ENCODE measurements at places on chromosomes 2 and 18.

GRCh38 chr2:27667446-27667845 lies 3.8 kb downstream of the SLC4A1AP start:
- no peak for ATAC-seq

GRCh38 chr2:120352696-120353590 lies 7.0 kb downstream of the INHBB start:
- ATAC-seq: no peak

GRCh38 chr2:76427452-76427851 lies 716.7 kb upstream of the GCFC2 start:
- ATAC-seq: no peak

- no peak for ATAC-seq
Measured at GRCh38 chr2:237859082-237859433, 365 bp upstream of the RAMP1 start.

GRCh38 chr2:167551416-167551815 lies 663.1 kb downstream of the XIRP2 start:
- no peak for ATAC-seq

DNA sequence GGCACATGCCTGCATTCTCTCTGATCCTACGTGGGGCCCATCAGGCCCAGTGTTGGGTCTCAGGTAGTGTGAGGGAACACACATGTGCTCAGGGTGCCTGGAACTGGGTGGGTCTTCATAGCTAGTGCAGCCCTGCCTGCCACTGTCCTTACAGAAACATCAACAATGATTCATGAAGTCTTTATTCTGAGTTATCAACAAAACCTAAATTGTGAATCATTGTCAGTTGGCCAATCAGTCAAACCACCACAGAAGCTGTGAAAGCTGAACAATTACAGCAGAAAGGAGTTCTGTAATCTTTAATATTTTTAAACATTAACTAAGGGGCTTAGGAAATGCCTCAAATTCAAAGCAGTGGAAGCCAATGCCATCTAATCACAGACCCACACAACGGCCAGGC lies 82.8 kb upstream of the ZNF521 start:
- ATAC-seq: peak; percentile 26

- no peak for ATAC-seq
Measured at GRCh38 chr2:12539776-12540562, 176.8 kb upstream of the TRIB2 start.

- ATAC-seq: no peak
Measured at GRCh38 chr18:42758852-42759251, 356.6 kb downstream of the RIT2 start.

GRCh38 chr2:222280795-222281194 lies 18.0 kb downstream of the PAX3 start:
- no peak for ATAC-seq

DNA sequence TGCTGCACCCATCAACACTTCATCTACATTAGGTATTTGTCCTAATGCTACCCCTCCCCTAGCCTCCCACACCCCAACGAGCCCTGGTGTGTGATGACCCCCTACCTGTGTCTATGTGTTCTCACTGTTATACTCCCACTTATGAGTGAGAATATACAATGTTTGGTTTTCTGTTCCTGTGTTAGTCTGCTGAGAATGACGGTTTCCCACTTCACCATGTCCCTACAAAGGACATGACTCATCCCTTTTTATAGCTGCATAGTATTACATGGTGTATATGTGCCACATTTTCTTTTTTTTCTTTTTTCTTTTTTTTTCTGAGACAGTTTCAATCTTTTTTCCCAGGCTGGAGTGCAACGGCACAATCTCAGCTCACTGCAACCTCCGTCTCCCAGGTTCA lies 284.1 kb upstream of the CYP26B1 start:
- ATAC-seq: no peak

DNA sequence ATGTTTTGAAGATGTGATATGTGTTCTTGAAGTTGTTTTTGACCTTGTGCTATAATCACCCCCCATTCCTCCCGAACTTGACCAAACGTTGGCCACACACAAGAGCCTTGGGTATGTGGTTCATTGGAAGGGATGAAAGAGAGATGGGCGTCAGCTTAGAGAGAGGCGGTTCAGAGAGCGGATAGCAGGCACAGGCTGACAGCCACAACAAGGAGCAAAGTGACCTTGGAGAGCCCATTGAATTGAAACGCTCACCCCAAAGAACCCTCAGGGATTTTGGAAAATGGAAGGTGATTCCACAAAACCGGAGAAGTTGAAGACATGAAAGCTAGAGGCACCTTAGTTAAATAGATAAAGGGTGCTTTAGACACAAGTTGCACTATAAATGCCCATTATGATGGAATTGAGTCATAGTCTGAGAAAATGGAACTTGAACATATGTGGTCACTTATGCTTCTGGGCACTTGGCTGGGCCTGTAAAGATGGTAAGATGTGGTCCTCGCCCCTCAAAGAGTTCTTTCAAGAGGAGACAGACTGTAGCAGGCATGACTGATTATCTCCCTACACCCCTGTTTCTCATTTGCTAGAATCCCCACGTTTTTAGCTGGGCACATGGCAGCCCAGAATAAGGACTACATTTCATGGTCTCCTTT lies 188.5 kb upstream of the HAAO start:
- ATAC-seq: no peak

DNA sequence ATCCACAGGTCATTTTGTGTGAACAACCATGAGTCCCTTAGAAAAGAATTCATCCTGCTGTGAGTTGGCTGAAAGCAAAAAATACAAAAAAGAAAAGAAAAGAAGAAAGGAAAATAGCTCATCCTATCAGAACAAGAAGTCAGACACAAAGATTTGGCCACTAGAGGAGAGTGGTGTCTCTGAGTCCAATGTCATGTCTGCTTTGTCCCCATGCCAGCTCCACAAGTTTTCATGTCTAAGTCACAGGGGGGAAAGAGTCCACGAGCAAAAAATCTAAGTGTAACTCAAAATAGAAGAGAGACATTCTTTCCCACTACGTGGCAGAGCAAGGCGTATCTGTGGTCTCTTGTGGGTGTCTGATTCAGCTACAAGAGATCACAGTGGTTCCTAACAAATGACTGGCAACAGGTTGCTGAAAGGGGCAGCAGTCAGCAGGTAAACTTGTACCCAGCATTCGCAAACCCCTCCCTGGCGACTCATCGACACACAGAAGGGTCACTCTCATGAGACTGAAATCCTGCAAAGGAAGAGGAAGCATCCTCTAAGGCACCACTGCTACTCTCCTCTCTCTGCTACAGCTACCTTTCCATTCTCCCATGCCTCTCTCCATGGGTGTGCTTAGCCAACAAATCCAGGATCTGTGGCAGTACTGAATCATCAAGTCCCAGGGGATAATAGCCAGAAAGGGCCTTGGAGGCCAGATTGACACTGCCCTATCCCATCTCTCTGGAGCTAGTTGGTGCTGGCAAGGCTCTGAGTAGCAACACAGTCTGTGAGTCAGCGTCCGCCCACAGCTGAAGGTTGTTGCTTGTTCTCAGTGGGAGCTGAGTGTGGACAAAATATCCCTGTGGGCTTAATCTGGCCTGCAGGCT lies 123.0 kb upstream of the SLC39A10 start:
- peak; percentile 70 for ATAC-seq

DNA sequence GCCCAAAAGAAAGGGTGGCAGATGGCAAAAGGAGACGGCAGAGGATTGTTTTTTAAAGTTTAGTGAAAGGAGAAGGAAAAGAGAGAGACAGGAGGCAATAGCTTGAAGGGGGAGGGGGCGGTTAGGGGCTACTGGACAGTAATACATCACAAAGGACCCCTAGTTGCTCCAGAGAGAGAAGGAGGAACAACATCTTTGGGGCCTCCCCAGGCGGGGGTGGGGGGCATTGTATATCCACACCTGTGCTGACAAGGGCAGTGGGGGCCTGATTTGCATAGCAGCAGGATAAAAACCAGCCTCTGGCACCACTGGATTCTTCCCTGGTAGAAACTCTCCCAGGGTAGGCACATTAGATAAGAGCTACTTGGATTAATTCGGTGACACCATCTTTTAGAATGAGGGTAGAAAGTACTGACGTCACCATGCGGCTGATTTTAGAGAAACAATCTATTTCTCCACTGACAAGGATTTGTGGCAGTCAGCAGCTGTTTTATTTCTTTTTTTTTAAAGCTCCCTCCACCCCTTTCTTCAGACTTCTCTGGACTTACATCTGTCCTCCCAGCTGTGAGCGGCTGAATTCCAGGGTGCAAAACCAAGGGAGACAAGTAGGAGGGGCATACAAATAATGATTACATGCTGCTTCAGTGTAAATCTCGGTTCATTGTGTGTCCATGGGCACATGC lies 199.8 kb upstream of the NRP2 start:
- no peak for ATAC-seq

DNA sequence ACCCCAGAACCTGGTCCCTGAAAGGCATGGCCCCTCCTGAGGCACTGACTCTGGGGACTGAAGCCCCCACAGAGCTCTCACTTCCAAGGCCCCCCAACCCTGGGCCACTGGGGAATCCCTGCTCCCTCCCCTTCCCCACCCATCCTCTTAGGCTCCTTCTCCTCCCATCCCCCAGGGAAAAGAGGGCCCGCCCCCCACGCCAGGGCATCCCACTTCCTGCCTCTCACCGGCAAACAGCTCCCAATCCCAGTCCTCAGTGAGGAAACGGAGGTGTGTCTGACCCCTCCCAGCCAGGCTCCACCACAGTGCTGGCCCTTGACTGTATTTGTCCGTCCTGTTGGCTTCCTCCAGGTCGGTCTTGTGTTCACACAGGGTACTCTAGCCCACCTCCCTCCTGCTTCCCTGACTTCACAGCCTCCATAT lies 35.0 kb upstream of the PTMA start:
- no peak for ATAC-seq

GRCh38 chr2:217930761-217931563 lies 71.8 kb downstream of the TNS1 start:
- ATAC-seq: no peak

DNA sequence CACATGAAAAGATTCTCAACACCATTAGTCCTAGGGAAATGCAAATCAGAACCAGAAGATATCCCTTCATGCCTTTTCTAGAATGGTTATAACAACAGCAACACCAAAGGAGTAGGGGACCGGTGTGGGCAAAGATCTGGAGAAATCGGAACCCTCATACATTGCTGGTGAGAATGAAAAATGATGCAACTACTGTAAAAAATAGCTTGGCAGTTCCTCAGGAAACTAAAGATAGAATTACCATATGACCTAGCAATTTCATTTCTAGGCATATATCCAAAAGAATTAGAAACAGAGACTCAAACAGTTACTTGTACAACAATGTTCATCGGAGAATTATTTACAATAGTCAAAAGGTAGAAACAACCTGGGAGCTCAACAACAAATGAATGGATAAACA lies 29.2 kb upstream of the CDH7 start:
- ATAC-seq: no peak

DNA sequence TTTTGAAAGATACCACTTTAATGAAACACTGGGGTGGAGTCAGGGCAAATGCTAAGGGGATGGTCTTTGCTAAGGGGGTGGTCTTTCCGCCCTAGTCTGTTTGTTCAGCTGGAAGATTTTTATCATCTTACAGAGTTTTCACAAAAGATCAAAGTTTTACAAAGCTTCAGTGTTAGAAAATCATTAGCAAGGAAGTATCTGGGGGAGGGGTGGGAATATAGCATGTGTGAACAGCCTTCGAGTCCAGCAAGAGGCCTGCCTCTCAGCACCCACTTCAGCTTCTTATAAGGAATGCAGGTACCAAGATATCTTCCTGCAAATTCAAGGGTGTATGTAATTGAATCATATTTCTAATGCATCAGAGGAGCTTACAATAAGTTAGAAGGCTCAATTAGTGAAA lies 112.9 kb downstream of the RAPGEF4 start:
- no peak for ATAC-seq

- no peak for ATAC-seq
Measured at GRCh38 chr2:210376694-210377093, 61.7 kb upstream of the MYL1 start.

- no peak for ATAC-seq
Measured at GRCh38 chr18:23626451-23627279, 36.0 kb downstream of the ANKRD29 start.

GRCh38 chr2:3179208-3179607 lies 198.4 kb downstream of the EIPR1 start:
- no peak for ATAC-seq

GRCh38 chr18:36460324-36460850 lies 162.9 kb downstream of the FHOD3 start:
- ATAC-seq: no peak

GRCh38 chr2:86541334-86541733 lies 21.9 kb downstream of the CHMP3 start:
- ATAC-seq: no peak

DNA sequence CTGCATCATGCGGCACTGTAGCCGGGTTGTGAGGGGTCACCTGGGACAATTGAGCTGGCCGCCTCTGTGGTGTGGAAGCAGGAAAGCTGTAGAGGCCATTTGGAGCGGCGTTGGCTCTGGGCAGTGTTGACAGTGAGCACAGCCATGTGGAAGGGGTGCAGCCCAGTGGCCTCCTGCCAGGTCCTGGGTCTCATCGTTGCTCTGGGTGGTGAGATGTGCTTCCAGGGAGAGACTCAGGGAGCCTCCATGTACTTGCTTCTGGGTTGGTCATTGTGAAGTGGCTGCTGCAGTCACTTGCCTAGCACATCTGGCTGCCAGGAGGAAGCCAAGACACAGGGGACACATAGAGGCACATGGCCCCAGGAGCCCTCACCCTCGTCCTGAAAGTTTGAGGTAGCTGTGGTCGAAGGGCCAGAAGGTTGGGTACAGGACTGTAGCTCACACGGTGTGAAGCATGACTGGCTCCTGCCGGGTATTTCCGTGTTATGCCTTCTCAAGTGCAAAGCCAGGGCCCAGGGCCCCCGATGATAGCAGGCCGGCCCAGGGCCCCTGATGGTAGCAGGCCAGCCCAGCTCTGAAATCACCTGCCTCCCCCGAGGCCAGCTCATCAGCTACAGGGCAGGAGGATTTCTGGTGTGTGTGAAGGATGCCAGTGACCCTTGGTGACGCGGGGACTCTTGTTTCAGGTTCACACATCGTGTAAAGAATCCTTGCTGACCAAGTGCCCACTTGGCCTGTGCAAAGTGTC lies 82.6 kb downstream of the DGKD start:
- no peak for ATAC-seq

DNA sequence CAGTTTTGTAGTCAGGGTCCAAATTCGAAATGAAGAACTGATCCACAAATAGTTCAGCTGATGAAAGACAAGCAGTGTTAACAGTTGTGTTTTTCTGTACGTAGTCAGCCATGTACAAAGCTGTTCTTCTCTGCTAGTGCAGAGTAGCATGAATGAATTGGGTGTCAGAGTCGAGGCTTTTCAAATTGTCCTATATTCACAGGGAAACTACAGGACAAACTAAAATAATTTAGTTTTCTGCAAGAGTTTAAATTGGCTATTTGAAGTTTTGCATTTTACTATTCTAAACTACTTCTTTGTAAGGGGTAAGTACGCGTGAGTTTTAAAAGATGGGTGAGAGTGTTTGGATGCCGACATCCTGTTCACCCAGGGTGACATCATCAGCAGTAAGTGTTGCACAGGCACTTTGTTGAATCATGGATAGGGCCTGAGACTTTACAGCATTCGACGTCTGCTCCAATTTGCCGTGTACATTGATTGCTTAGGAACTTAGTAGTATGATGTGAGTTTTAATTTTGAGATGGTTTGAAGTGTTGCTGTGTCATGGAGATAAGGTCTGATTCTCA lies 147.2 kb upstream of the NFATC1 start:
- no peak for ATAC-seq

- no peak for ATAC-seq
Measured at GRCh38 chr2:46748121-46748520, 167.5 kb downstream of the MCFD2 start.

- no peak for ATAC-seq
Measured at GRCh38 chr2:148430101-148430500, 214.4 kb upstream of the EPC2 start.

Data from stimulated activated memory B cell treated with anti-CD40 and anti-IgM and Interleukin-4, amounts not matched to agents 10 μg/mL and 1 μg/mL and 100 μg/mL, for 72 hours (primary cell).